DMS79 (cell line): ENCODE measurements at places on chromosomes 13 and 19.
A peak's percentile ranks its signal among the peaks of the same experiment; 100 is the strongest.

- DNase-seq = no peak
These were observed 6.0 kb downstream of the SPRED3 start for GRCh38 chr19:38394488-38394887.

GRCh38 chr13:40145139-40145538 lies 489.7 kb downstream of the COG6 start:
- no peak for DNase-seq

DNA sequence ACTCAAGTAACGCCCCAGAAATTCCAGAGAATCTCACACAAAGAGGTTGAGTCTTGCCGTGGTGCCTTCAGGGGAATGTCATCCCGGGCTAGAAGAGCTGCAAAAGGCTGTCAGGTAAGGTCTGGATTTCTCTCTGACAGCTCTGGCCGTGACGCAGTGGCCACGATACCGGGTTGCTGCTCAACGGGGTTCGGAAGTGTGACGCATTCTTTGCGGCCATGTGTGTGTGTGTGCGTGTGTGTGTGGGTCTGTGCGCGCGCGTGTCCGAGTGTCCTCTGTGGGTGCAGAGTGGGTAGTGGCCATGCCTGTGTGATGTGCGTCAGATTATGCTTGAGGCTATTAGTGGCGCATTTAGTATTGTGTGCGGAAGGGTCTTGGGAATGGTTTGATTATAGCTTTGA lies 306 bp downstream of the ZNF540 start:
- DNase-seq = peak; percentile 58

DNA sequence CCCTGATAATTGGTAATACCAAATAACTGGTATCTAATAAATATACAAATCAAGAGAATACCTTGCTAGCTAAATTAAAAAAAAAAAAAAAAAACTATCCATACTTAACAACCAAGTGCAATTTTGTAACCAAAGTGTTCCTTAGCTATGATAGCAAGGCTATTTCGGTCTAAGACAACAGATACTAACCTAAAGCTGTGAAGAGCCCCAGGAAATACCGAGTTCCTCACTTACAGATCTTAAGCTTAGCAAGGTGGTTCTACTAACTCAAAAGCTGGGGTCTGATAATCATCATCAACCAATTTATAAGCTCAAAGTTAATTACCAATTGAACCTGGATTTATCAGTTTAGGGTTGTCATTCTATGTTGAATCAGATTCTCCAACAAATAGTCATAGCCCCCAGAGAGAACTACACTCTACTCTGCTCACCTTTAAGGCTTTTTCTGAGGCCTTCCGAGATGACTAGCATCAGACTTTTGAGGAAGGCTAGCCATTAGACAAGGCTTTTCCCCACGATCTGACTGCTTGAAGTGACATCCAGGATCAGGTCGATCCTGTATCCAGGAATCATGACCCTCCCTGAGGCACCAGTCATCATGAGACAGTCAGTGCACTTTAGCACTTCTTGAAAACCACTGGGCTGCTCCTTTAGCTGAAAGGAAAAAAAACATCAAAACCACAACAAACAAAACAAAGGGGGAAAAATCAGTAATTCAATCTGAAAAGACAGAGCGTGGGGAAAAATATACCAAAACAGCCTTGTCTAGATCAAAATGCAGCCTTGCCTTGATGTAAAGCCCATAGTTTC lies 31.9 kb downstream of the INTS6 start:
- no peak for DNase-seq

GRCh38 chr19:56838024-56838908 lies 2.3 kb downstream of the PEG3 start:
- DNase-seq = no peak
